ENCODE measurements at places on chromosomes 1 and 21.

DNA sequence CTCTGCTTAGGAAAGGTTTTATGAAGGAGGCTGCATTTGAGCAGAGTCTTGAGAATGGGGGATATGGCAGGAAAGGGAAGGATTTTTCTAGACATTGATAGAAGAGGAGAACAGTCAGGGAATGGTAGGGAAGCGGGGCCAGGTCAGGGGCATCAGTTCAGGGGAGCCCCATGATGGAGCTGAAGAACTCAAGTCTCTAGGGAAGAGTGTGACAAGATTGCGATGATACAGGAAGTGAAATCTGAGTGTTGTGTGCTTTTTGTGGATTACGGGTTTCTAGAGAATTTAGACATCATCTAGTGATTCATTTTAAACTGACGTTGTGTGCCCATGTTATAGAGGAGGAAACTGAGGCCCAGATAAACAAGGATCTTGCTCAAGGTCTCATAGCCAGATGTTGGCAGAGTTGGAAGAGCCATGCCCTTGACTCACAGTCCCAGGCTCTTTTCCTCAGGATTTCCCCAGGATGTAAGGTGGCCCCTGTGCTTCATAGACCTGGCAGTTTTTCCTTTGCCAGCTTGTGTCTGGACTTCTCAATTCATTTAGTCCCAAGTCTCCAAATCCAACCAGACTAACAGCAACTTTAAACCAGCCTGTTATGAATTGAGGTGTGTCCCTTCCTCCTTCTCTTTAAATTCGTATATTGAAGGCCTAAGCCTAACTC lies 130.3 kb downstream of the ROR1 start:
- DNase-seq: no peak

- DNase-seq: no peak
Observed at GRCh38 chr1:225780134-225780533, 2.5 kb downstream of the SRP9 start.

DNA sequence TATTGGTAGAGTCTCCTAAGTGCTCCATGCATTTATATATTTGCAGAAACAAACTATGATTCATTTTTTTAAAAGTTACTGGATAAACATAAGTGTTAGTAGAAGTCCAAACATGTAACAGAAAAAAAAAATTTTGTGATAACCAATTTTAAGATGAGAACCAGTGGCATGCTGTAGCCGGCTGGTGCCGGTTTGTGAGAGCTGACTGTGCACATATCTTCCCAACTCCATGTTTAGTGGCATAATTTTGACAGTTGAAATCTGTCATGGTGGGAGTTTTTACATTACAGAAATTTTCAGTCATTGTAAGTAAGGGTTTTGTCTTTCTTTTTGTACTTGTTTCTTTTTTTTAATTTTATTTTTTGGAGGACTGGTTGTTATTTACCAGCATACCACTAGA lies 141.2 kb downstream of the TTLL7 start:
- DNase-seq: no peak

- no peak for DNase-seq
Observed at GRCh38 chr1:194378517-194378916, 1192.1 kb upstream of the B3GALT2 start.

- no peak for DNase-seq
Observed at GRCh38 chr1:227447531-227447990, 115.8 kb upstream of the ZNF678 start.

GRCh38 chr21:20942523-20942922 lies 55.7 kb upstream of the NCAM2 start:
- no peak for DNase-seq

DNA sequence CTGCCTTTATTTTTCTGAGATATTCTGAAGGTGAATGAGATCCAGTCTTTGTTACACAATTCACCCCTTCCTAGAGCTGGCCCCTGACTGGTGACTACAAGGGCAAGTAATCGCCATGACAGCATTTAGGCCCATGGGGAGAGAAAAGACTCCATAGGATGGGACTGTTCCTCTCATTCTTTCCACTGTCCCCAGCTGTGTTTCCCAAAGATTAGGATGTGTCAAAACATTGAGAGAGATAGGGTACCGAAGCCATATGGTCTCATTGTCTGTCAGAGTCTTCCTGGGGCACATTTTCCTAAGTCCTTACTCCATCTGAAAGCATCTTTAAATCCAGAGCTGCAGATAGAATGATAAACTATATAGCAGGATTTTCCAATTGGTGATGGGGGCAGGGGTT lies 423.5 kb downstream of the OMA1 start:
- DNase-seq: no peak

DNA sequence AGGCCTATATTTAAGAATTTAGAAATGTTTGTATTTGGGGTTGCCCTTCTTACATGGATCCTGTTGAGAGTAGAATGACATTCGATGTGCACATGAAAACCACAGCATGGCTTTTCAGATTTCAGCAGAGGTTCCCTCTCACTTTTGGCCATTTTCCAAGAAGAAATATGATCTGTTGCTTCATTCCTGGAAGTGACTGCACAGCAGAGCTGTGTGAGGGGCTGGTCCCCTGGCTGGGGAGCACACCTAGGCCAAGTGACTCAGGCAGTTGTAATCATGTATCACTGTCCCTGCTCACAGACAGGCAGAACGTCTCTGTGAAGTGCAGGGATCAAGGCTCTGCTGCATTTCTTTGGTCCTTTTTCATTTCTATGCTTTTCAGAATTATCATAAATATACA lies 32.3 kb downstream of the AGT start:
- DNase-seq: no peak

DNA sequence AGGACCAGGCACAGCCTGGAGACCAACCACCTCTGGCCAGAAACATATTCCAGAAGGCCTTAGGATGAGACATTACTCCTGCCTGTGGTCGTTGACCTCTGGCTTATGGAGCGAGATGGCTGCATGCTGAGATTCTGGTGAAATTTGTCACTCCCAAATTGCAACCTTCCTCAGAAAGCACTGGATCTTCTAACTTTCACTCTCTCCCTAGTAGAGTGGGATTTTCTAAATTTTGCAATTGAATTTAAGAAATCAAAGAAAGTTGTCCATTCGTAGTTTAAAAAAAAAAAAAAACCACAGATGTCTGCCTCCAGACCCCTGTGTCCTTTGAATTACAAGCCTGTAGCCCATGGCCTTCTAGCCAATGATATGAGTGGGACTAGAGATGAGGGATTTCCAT lies 28.6 kb upstream of the IL10 start:
- no peak for DNase-seq

DNA sequence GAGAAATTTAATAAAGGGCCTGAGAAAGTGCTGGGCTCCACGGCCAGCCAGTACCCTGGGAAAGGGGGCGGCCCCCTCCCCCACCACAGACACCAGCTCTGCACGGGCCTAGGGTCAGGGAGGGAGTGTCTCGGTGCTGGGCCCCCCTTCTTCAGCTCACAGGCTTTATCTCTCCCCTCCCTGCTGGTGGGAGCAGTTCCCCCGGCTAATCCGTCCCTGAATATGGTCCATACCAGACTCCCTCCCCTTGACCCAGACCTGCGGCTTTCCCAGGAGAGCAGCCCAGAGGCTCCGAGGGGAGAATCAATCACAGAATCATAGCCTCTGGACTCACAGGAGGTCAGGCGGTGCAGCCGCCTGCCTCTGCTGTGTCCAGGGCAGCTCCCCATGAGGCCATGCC lies 26.0 kb upstream of the RSPO1 start:
- DNase-seq: no peak
